Heart right ventricle (tissue), 16 donors: ENCODE measurements at places on chromosomes 4 and X. TPM values are rescaled to one million over a fixed set of nuclear protein-coding genes. Genes with fewer than 3 reads are reported as not detected.

Gene BST1
- total RNA-seq = 4.7 TPM

GRCh38 chr4:112637552-112637866 lies 566 bp downstream of the LARP7 start:
- no peaks in the 10 kb centered on the region for H3K36me3 ChIP-seq
- H3K4me3 ChIP-seq = peak overlapping the region; percentile 75
- DNase-seq = no peak
- no peaks in the 10 kb centered on the region for H3K27me3 ChIP-seq
- peaks cover 43% of the 10 kb centered on the region for H3K4me1 ChIP-seq
- peak overlapping the region; percentile 97 for H3K27ac ChIP-seq

DNA sequence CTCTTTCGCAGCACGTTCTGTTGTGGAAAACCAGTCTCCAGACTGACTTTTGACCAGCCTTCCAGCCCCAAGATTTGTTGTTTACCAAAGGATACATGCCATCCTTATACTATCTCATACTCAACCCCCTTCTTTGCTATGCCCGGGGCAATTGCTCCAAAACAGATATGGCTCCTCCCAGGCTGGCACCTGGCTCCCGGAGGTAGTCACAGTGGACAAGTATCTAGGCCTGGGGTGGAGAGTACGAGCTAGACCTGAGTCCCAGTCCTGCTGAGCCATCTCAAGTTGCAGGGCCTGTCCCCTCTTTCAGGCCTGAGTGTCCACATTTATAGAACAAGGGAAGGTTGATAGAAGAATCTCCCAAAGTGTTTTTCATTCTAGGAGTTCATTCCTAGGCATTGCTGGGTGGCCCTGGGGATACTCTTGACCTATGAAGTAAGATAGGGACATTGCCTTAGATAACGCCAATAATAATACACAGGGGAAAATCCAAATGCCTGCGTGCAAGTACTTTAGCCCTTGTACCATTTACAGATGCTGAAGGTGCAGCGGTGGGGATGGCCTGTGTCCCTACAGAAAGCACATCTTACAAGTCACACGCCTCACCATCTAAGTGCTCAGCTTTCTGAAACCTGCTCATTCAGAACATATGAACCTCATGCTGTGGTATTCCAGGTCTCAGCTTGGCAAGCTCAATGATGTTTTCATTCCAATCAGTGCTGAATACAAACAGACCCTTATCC lies 136.7 kb upstream of the MAMLD1 start:
- peaks cover 24% of the 10 kb centered on the region for H3K27me3 ChIP-seq
- no peak overlapping the region for H3K4me3 ChIP-seq
- no peak overlapping the region for H3K27ac ChIP-seq
- no peaks in the 10 kb centered on the region for H3K36me3 ChIP-seq

GRCh38 chr4:107666134-107666533 lies 53.9 kb downstream of the PAPSS1 start:
- H3K36me3 ChIP-seq = no peaks in the 10 kb centered on the region
- no peaks in the 10 kb centered on the region for H3K4me1 ChIP-seq
- no peak overlapping the region for H3K4me3 ChIP-seq
- H3K27ac ChIP-seq = no peak overlapping the region
- DNase-seq = no peak
- no peaks in the 10 kb centered on the region for H3K27me3 ChIP-seq

GRCh38 chrX:23764188-23764984 lies 18.6 kb upstream of the SAT1 start:
- DNase-seq = no peak
- H3K27ac ChIP-seq = no peak overlapping the region
- no peaks in the 10 kb centered on the region for H3K27me3 ChIP-seq
- no peaks in the 10 kb centered on the region for H3K36me3 ChIP-seq
- no peaks in the 10 kb centered on the region for H3K4me1 ChIP-seq
- H3K4me3 ChIP-seq = no peak overlapping the region

- no peaks in the 10 kb centered on the region for H3K27me3 ChIP-seq
- DNase-seq = no peak
- no peak overlapping the region for H3K27ac ChIP-seq
- no peaks in the 10 kb centered on the region for H3K36me3 ChIP-seq
- H3K4me1 ChIP-seq = no peaks in the 10 kb centered on the region
Observed at GRCh38 chrX:148815218-148815961, 315.0 kb downstream of the AFF2 start.

DNA sequence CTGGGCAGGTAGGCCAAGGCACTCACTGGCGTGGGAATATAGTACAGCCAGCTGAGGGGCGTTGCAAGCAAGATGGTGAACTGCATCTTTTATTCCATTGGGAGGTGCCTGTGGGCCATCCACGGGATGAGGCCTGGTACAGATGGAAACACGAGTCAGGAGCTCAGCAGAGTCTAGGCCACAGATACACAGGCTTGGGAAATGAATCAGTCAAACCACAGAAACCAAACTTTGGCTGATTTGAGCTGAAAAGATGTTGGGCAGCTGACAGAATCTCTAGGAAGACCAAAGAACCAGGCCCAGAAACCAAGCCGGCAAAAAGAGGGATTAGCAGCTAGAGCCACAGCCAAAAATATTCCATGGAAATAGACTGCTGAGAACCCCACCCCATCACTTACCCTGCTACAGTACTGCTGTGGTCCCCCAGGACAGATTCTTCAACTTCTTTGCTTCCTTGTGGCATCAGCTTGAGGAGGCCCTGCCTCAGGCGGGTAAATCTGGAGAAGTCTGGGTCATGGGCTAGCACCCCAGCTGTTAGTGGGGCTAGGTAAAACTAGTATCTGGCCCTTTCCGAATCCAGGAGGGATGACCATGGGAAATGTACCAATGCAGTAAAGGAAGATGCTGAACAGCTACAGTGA lies 75.4 kb downstream of the TMEM131L start:
- peaks cover 65% of the 10 kb centered on the region for H3K4me1 ChIP-seq
- no peaks in the 10 kb centered on the region for H3K27me3 ChIP-seq
- H3K27ac ChIP-seq = no peak overlapping the region
- no peaks in the 10 kb centered on the region for H3K36me3 ChIP-seq

- H3K27me3 ChIP-seq = no peaks in the 10 kb centered on the region
- no peaks in the 10 kb centered on the region for H3K4me1 ChIP-seq
- H3K27ac ChIP-seq = no peak overlapping the region
- H3K4me3 ChIP-seq = no peak overlapping the region
Observed at GRCh38 chr4:73730292-73730691, 10.1 kb upstream of the CXCL8 start.
